ENCODE measurements at places on chromosomes 3 and 15.

- DNase-seq = no peak
Measured at GRCh38 chr3:173770011-173770410, 372.5 kb downstream of the NLGN1 start.

DNA sequence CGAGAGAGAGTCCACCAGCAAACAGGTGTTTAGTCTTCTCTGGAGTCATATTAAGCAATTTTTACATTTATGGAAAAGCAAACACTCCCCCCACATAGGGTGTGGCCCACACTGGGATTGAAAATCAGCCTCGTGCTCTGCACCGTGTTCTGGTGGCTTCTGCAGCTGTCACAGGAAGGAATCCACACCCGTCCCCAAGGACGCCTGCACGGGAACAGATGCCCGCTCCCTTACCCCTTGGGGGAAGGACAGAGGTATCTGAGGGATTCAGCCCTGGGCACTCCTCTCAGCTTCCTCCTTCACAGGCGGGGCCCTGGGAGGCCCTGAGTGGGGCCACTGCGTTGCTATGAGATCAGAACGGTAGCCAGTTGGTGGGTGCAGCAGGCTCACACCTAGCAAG is 27.8 kb downstream of the LIPC start:
- no peak for DNase-seq

GRCh38 chr3:78913711-78914110 is 854.1 kb downstream of the ROBO1 start:
- no peak for DNase-seq

- no peak for DNase-seq
Measured at GRCh38 chr15:75729326-75730069, 16.9 kb upstream of the CSPG4 start.

DNA sequence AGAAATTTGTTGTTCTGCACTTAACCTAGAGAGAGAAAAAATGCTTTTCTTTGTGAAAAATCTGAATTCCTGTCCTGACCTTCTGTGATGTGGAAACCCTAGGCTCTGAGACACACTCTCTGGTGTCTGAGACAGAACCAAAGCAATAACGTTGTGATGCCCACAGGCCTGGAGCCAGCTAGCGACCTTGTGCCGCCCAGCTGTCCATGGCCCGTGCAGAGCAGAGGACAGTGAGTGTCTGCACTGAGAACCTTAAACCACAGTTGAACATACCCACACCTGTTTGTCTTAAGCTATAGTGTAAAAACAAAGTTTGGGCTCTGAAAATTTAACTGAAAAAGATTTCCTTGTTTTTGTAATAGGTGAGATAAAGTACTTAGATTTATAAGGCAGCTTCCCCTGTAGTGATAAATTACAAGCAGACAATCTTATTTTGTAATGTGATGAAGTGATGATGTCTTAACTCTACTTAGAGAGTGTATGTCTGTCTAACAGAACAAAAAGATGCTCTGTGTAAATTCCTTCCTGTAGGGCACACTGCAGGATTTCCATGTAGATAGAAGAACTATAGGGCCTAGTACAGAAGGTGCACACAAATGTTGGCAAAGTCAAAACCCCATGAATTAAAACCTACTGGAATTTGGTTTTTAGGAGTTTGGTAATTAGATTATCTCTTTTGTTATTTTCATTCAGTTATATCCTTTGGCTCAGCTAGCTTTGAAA is 62.7 kb downstream of the SNRK start:
- no peak for DNase-seq

DNA sequence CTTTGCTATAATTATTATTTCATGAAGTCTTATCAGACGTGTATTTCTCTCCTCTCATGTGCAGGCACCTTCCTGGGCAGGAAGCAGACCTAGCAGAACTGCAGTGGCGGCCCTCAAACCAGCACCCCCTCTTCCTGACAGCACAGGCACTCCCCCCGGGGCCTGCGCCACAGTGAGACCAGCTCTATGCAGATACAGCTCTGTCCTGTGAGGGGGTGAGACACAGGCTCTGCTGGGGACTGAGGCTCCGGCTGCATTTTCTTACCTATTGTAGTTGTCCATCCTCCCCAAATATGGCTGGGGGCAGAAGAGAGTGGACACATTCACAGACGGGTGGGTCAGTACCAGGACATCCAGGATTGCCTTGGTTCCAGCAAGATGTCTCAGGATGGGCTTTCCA is 5.0 kb downstream of the CISH start:
- DNase-seq = no peak

DNA sequence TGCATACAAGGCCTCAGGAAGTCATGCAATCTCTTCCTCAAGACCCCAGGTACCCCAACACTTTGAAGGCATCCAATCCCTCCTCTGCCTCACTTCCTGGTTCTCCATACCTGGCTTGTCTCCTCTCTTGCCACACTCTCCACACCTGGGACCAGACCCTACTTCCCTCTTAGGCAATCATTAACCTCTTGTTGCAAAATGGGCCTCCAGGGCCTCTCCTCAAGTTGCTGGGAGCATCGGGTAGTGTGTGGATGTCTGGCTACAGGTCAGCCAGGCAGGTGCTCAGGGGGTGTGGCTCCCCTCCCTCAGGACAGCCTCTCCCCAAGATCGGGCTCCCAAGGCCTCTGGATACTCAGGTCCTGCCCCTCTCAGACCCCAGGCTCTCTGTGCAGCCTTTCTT is 8.6 kb downstream of the PLA2G4E start:
- no peak for DNase-seq

DNA sequence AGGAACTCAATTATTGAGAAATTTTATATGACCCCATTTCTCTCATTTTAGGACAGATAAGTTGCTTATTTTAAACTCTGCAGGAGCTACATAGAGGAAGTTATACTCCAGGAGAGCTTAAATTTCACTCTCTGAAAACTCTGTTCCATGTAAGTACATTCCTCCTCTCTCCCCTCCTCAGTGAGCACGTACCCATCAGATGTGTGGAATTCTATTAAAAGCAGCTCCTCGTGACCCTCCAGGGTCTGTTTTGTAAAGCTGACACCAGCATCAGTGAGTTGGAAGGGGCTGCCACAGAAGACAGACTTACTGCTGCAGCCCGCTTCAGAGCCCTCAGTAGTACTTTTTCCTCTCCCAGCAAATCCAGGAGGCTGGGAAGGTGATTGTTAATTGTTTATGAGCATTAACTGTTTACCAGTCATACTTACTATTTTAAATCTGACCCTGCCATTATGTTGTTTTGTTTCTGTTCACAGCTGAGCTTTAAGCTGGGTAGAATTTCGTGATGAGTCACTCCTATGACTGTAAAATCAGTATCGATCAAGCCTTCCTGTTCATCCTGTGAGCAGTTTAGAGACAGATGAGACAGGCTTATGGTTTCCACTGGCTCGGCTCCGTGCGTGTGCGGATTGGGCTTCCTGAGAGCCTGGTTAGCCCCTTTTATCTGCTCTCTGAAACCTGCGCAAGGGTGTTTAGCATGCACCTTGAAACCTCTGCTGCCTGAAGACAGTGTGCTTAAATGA is 20.4 kb downstream of the IGF1R start:
- no peak for DNase-seq

DNA sequence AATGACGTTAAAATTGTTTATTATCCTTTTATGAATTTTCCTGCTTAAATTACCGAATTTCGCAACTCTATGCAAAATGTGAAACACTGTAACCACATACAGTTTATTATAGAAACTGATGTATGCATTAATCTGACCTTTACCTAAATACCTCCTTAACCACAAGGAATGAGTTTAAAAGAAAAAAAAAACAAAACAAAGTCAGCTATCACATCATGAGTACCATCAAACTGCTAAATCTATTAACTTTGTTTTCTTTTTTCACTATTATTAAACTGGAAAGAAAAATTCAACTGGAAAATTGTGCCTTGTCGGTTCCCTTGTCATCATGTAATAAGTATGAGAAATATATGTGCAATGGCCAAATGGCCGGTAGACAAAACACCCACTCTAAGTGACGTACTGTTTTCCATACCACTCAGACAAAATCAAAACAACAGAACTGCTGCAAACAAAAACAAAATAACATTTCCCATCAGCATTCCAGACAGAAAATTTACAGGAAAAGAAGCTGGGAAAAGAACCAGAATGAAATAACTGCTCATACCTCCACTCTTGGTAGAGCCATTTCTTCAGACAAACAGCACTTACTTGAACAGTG is 415.3 kb downstream of the FOXP1 start:
- no peak for DNase-seq

GRCh38 chr3:40871394-40871793 is 327.9 kb upstream of the CTNNB1 start:
- no peak for DNase-seq

DNA sequence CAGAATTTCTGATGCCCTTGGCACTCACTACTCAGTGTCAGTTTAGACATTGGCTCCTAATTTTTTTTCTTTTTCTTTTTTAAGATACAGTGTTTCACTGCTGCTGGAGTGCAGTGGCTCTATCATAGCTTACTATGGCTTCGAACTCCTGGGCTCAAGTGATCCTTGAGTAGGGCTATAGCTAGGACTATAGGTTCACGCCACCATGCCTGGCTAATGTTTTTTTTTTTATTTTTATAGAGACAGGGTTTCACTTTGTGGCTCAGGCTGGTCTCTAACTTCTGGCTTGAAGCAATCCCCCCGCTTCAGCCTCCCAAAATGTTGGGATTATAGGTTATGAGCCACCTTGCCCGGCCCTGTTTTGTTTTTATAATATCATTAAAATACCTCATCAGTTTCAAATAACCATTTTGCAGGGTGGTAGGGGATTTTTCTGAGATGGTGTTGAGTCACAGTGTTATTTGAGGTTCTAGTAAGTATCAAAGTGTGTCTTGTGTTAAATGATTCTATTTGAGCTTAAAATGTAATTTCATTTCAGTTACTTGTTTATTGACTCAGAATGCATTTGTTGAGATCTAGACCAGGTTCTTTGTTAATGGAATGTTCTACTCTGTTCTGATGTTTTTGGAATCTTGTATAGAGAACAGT is 7.0 kb downstream of the FNDC3B start:
- DNase-seq = no peak

GRCh38 chr15:61715082-61715481 is 345.2 kb downstream of the VPS13C start:
- DNase-seq = no peak

GRCh38 chr3:13011573-13012220 is 61.5 kb downstream of the IQSEC1 start:
- DNase-seq = no peak

GRCh38 chr15:29900237-29901189 is 78.2 kb upstream of the TJP1 start:
- DNase-seq = no peak

GRCh38 chr3:192843119-192843518 is 74.5 kb downstream of the MB21D2 start:
- no peak for DNase-seq

DNA sequence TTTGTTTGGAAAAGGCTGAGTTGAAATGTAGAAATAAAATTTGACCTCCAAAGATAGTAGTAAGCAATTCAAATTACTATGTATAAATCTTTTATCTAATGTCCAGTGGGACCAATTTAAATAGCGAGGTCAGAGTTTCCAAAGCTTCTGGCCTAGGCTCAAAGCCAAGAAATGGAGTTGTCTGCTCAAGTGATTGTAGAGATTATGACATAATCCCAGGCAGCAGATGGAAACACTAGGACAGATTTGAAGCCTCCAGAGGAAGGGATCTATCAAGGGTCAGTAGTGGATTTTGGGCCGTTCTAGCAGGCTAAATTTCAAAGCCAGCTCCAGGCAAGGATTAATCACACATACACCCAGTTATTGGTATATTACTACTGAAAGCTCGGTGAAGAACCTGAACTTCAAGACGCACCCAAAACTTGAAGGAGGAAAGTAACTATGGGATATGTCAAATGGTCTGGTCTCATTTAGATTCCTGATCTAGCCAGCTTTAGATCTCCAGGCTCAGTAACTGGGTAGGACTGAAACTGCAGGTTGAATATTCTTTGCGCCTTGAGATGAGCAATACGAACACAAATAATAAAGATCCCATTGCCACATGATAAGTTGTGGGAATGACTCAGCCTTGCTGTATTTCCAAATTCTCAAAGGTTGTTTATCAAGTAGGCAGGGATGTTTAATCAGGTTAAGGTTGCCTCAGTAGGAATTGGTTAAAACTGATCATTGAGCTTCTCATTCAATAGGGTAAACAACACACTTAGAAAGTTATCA is 30.9 kb upstream of the ARRDC4 start:
- DNase-seq = no peak

GRCh38 chr15:38745126-38745525 is 180.5 kb upstream of the RASGRP1 start:
- DNase-seq = no peak

DNA sequence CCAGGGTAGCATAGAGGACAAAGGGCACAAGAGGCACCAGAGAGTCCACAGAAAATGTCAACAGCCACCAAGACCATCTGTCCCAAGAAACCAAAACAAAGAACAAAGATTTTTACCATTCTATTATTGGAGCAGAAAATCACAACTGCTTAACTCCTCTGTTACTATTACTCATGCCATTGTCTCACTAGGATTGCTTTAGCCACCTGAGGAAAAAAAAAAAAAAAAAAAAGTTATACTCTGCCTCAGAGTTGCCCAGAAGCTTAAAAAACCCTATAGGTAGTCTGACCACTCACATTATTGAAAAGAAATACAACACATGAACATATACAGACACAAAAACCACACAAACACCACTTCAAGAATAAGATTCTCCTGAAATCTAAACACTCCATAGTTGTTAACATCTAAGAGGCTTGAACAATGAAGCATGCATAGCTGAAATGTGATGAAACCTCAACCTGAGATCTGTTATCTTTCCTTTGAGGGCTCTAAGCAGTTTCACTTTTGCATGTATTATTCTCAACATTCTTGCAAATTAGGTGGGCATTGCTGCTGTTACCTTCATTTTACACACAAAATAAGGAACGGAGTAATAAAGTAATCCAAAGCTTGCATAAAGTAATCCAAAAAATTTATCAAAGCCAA is 85.4 kb downstream of the IGSF11 start:
- no peak for DNase-seq

DNA sequence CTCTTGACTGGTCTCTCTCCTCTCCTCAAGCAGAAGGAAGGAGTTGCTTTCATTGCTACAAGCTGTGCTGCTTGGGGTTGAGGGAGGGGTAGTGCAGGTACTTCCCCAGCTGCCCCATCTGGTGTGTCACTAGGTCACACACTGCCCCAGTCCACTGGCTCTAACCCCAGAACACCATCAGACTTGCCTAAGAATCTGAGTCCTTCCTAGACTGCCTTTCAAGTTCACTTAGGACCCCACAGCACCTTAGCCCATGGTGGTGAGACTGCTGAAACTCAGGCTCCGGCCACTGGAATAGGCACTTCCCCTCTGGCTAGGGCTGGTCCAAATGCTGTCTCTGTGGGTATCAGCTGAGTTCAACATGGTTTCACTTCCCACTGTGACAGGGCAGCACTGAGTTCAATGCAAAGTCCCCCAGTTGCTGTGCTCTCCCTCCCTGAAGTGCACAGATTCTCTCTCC is 279.7 kb upstream of the GOLGA6L4 start:
- no peak for DNase-seq

GRCh38 chr15:51024735-51025453 is 69.8 kb downstream of the TNFAIP8L3 start:
- DNase-seq = no peak

GRCh38 chr3:123338620-123339061 is 110.2 kb downstream of the ADCY5 start:
- no peak for DNase-seq

- no peak for DNase-seq
Measured at GRCh38 chr15:35061161-35061824, 23.8 kb downstream of the NANOGP8 start.

- DNase-seq = no peak
Measured at GRCh38 chr3:118710532-118710931, 324.1 kb downstream of the IGSF11 start.
